Kidney (tissue), 22 donors: ENCODE measurements at places on chromosomes 12 and 14.

- no peak for DNase-seq
Observed at GRCh38 chr12:76569685-76570604, 10.4 kb upstream of the OSBPL8 start.

DNA sequence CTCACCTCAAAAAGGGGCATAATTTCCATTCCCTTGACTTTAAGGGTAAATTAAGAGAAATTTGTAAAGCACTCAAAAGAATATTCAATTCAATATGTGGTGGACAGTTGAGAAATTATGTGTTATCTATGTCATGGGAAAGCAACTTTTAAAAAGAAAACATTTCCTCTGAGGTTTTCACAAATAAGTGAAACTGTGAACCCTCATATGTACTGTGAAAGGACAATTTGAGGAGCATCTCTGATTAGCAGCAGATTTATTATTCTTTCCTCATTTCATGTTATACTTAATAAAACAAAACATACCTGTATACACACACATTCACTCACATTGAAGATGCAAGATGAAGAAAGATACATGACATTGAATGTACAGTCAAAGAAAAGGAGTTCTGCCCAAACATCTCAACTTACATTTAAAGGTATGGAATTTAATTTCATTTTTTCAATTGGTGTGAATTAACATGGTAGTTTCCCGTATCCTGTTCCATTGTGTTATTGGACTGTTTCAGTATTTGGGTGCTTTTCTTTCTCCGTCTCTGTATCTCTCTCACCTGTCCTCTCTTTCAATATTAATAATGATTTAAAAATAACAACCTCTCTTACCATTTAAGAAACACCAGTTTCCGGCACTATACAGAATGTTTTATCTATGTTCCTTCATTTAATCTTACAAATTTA is at the start of gene KLRF1:
Gene KLRF1 (plus strand): TSS at position 273 of the 680 bp plus-strand sequence. CDS start 64 bp downstream, at position 337.
- DNase-seq: no peak

GRCh38 chr12:91817517-91817916 is 328.1 kb downstream of the BTG1 start:
- no peak for DNase-seq

DNA sequence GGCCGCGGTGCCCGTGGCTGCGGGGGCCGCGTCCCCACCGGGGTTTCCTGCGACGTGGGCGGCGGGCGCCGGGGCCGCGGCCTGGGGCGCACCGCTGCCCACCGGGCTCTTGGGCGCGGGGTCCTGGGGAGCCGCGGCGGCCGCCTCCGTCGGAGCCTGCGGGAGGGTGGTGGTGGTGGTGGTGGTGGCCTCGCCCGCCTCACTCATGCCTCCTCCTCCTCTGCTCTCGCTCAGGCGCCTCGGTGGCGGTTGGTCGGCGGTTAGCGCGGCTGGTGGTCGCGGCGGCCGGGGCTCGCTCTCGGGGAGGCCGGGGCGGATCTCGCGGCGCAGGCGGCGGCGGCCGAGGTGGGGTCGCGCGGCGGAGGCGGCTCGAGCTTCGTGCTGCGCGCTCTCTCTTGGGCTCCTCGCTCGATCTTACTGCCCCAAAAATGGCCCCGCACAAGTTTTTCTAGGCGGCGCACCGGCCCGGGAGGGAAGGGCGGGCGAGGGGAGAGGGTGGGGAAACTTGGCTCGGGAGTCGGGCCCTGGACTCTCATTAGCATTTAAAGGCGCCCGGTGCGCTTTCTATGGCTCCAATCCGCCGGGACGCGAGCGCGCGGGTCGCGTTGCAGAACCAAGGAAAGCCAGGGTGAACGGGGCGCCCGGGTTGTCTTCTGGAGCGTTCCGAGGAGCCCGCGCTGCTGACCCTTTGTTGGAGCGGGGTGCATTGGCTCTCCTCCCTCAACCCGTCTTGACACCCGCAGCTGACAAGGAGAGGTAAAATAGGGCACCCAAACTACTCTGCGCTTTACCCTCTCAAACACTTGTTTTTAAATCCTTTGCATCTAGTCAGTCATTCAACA is at the start of gene YBX3:
Gene YBX3 (minus strand): TSS at position 419 of the 842 bp plus-strand sequence. CDS start 212 bp downstream, at position 207.
- peak; percentile 95 for DNase-seq

DNA sequence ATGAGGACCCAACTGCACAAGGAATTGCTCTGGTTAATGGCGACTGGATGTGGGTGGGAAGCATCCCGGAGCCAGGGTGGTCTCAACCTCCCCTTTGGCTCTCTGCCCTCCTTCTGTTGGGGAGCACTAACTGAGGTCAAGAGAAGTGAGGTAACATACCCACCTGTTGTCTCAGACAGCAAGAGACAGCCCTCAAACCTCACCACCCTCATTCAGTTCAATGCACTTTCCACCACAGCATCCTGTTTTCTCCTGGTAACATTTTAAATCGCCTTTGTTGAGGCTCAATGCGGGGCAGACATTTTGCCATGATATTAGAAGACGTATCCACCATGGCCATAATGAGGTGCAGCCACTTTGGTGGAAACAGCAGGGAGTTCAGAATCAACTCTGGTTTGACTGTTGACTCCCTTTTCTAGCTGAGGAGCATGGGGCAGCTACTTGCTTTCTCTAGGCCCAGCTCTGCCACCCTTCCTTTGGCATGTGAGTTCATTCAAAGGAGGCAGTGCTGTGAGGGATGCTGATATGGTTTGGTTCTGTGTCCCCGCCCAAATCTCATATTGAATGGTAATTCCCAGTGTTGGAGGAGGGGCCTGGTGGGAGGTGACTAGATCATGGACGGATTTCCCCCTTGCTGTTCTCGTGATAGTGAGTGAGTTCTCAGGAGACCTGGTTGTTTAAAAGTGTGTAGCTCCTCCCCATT is 338.6 kb downstream of the PCNX1 start:
- no peak for DNase-seq

DNA sequence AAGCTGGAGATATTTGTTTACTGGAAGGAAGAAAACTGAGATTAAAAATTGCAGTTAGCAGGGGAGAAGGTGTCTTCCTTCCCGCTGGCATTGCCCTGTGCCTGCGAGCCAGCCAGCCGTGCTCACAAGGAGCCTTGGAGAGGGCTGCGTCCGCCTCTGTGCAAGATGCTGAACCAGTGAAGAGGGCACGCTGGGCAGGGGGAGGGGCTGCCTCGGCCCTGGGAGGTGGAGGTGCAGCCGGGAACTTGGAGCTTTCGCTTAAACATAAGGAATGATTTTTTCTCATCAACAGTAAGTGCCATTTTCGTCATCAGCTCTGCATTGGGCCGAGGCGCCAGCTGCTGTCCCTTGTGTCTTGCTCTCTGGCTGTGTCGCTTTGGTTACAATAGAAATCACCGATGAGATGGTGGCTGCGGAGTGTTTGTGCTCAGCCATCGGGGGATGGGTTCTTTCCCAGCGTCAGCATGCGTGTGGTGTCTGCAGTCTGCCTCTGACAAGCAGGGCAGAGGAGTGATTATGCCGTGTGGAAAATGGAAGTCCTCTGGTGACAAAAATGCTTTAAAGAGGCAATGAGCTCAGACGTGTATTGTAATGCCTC is 97.3 kb downstream of the ESR2 start:
- peak; percentile 77 for DNase-seq

DNA sequence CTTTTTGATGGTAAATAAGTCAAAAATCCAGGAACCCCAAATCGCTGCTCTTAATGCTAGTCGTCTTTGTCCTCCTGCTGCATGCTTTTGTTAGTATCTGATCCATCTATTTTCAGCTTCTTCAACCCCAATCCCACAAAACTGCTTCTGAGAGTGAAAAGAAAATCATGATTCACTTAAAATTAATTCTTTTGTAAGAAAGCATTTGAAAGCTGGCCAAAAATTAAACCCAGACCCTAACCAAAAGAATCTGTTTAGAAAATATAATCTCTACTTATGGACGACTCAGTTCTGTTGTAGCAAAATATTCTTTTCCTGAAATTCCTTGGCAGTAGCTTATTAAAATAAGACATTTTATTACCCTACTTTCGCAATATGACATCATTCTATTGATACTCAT is 443.6 kb upstream of the SYT1 start:
- DNase-seq: no peak

- no peak for DNase-seq
Observed at GRCh38 chr12:95197636-95198035, 19.6 kb downstream of the FGD6 start.

- no peak for DNase-seq
Observed at GRCh38 chr12:6638305-6638704, 2.5 kb upstream of the LPAR5 start.

DNA sequence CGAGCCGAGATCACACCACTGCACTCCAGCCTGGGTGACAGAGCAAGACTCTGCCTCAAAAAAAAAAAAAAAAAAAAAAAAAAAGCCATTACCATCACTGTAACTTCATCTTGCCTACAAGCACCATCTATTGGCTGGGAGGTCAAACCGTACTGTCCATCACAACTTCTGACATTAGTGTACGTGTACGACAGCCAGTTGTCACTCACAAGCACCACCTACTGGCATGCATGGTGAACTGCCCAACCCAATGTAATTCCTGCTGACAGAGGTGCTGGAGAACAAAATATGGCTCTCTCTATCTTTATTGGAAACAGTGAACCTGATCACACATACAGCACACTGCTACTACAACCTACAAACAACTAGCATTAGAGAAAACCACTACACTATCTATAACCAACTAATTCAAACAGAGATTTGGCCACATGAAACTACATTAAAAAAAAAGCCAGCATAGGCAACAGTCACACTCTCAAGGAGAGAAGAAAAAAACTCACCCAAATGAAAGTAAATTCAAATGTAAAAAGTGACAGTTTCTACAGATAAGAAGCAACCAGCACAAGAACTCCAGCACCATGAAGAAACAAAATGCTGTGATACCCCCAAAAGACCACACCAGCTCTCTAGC is 82.3 kb downstream of the PUS7L start:
- DNase-seq: no peak
